Thoracic aorta endothelial cell (primary cell): ENCODE measurements at places on chromosomes 13 and 19. TPM values are rescaled to one million over a fixed set of nuclear protein-coding genes. Genes with fewer than 3 reads are reported as not detected.

Gene ACER1
- total RNA-seq, result not detected in 2 replicates

Gene CTU1
- total RNA-seq, result 4.3 and 5.0 TPM in 2 replicates

Gene ADAMTSL5
- total RNA-seq, result 0.22 and 0.53 TPM in 2 replicates

Gene DENND1C
- not detected in 2 replicates for total RNA-seq

Gene YJEFN3
- 0.27 and 0.29 TPM in 2 replicates for total RNA-seq

Gene FBXO17
- total RNA-seq, result 13.8 and 24.1 TPM in 2 replicates

Gene NLRP9
- total RNA-seq, result not detected in 2 replicates

Gene ZNF20
- 2.2 and 2.5 TPM in 2 replicates for total RNA-seq

Gene GPR12
- not detected in 2 replicates for total RNA-seq

Gene BRSK1
- 1.6 TPM in 1 of 2 replicates, not detected in the other for total RNA-seq

Gene IRF3
- total RNA-seq, result 41.1 and 41.2 TPM in 2 replicates

Gene SELENOV
- total RNA-seq, result not detected in 2 replicates

Gene SLC27A1
- 9.3 TPM in 2 replicates for total RNA-seq

Gene NOTCH3
- 0.22 and 0.80 TPM in 2 replicates for total RNA-seq

Gene CCDC9
- 5.5 and 7.2 TPM in 2 replicates for total RNA-seq

Gene RASIP1
- 59.7 and 82.9 TPM in 2 replicates for total RNA-seq

Gene NLRP11
- not detected in 2 replicates for total RNA-seq

Gene ACP5
- not detected in 2 replicates for total RNA-seq

Gene NTN5
- not detected in 2 replicates for total RNA-seq

Gene PRRG2
- 1.9 and 3.1 TPM in 2 replicates for total RNA-seq

Gene DMKN
- not detected in 2 replicates for total RNA-seq

Gene CD33
- total RNA-seq, result not detected in 2 replicates

Gene FPR1
- not detected in 2 replicates for total RNA-seq

Gene IRGC
- not detected in 2 replicates for total RNA-seq

Gene ANGPTL8
- not detected in 2 replicates for total RNA-seq

Gene FCER2
- not detected in 2 replicates for total RNA-seq

Gene UNC13A
- under 0.01 TPM in 2 replicates for total RNA-seq

Gene KLK15
- 0.13 TPM in 1 of 2 replicates, not detected in the other for total RNA-seq

Gene SCAF1
- total RNA-seq, result 24.9 and 26.7 TPM in 2 replicates

Gene LGALS4
- 0.13 TPM in 1 of 2 replicates, not detected in the other for total RNA-seq

Gene ZNF446
- total RNA-seq, result 5.3 and 5.7 TPM in 2 replicates

Gene KPNA3
- 80.3 and 94.2 TPM in 2 replicates for total RNA-seq

Gene ZNF528
- 12.0 and 22.3 TPM in 2 replicates for total RNA-seq

Gene CEACAM16
- not detected in 2 replicates for total RNA-seq

Gene PSENEN
- total RNA-seq, result 15.8 and 22.6 TPM in 2 replicates

Gene SHISA7
- total RNA-seq, result not detected in 2 replicates

Gene ZNF69
- 1.4 and 6.8 TPM in 2 replicates for total RNA-seq

Gene SUPT5H
- total RNA-seq, result 91.4 and 117 TPM in 2 replicates

Gene MEF2B
- 0.13 TPM in 1 of 2 replicates, not detected in the other for total RNA-seq

Gene CYP4F12
- total RNA-seq, result not detected in 2 replicates

Gene SIGLEC5
- total RNA-seq, result not detected in 2 replicates

Gene NKPD1
- under 0.01 and 0.22 TPM in 2 replicates for total RNA-seq

Gene ARID3A
- total RNA-seq, result 6.9 and 10.0 TPM in 2 replicates

Gene LAMP1
- total RNA-seq, result 121 and 130 TPM in 2 replicates

Gene MBD3L3
- total RNA-seq, result not detected in 2 replicates

Gene IGFL3
- total RNA-seq, result not detected in 2 replicates

Gene CYP2F1
- total RNA-seq, result not detected in 2 replicates

Gene FSD1
- total RNA-seq, result 16.0 and 18.1 TPM in 2 replicates

Gene PLIN5
- 0.14 and 0.53 TPM in 2 replicates for total RNA-seq

Gene ZNF587B
- 23.7 and 48.5 TPM in 2 replicates for total RNA-seq

Gene FXYD7
- not detected in 2 replicates for total RNA-seq

Gene CABP5
- not detected in 2 replicates for total RNA-seq

Gene SSC5D
- total RNA-seq, result 0.27 and 0.79 TPM in 2 replicates

Gene CACNG6
- total RNA-seq, result 1.0 and 1.9 TPM in 2 replicates

Gene FCAR
- total RNA-seq, result not detected in 2 replicates

Gene LILRA1
- total RNA-seq, result not detected in 2 replicates

Gene KLK11
- not detected in 2 replicates for total RNA-seq
